GM23248 (cell line): ENCODE measurements at places on chromosomes 5 and 9.
A peak's percentile ranks its signal among the peaks of the same experiment; 100 is the strongest.

DNA sequence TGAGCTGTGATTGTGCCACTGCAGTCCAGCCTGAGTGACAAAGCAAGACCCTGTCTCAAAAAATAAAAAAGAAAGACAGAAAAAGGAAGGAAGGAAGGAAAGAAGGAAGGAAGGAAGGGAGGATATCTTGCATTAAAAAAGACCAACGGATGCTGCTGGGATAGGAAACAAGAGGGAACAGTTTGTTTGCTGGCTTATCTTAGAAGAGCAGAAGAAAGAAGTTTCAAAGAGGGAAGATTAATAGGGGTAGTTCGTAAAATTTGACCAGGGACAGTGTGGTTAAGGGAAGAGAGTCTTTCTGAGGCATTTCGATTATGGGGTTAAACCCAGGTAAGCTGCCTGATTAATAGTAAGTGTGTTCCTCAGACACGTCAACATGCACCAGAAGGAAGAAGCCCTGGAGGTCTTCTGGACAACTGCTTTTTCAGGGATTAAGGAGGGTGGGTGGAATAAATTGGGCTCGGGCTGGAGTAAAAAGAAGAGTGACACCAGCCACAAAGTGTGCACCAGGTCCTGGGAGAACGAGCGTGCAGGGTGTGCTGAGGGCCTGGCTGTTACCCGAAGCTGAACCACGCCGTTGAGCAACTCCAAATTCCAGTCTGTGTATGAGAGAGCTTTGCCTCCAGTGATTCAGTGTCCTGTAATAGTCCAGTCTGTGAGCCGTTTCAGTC, 24.8 kb downstream of the FYB1 start:
- peak; percentile 96 for DNase-seq

DNA sequence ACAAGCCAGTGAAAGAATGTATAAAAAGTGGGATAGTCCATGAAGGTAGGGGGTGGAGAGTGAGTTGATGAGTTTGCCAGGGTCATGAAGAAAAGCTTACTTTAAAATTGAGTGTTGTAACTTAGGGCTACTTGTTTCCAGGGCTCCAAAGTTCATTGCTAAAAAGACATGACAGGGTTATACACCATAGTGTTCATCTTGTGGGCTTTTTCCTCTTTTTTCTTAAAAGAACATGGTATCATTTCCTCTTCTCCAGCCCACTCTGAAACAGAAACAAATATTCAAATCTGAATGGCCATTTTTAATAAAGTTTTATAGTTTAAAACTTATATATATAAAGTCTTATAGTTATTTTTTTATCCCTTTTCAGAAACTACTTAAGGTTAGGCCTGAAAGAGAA, 115.7 kb upstream of the SMC2 start:
- no peak for DNase-seq

GRCh38 chr5:118956727-118957126, 31.6 kb downstream of the DTWD2 start:
- peak; percentile 47 for DNase-seq

GRCh38 chr9:68507130-68507805, 33.4 kb downstream of the TMEM252 start:
- peak; percentile 45 for DNase-seq
